Hair follicular keratinocyte (primary cell): ENCODE measurements at places on chromosomes 6 and 20. TPM values are rescaled to one million over a fixed set of nuclear protein-coding genes. Genes with fewer than 3 reads are reported as not detected.

The MOCS3 gene
- 6.1 TPM in 2 replicates for total RNA-seq

The TRIM40 gene
- total RNA-seq: not detected in 2 replicates

The RAB44 gene
- total RNA-seq: 0.19 TPM in 1 of 2 replicates, not detected in the other

The IDH3B gene
- total RNA-seq: 98.9 and 142 TPM in 2 replicates

The ZNF334 gene
- total RNA-seq: 1.1 and 2.7 TPM in 2 replicates

The CLPSL2 gene
- not detected in 2 replicates for total RNA-seq
